ENCODE measurements at places on chromosomes 3 and 15. TPM values are rescaled to one million over a fixed set of nuclear protein-coding genes. Genes with fewer than 3 reads are reported as not detected.

The CPNE4 gene
- total RNA-seq, result not detected

The ZNF774 gene
- total RNA-seq, result 1.1 TPM

The EFCAB12 gene
- total RNA-seq, result 0.12 TPM

The GHSR gene
- not detected for total RNA-seq

- DNase-seq, result peak; percentile 79
Observed at GRCh38 chr15:77440378-77440999, 19.8 kb downstream of the HMG20A start.

GRCh38 chr3:125220727-125221429, 8.3 kb upstream of the SLC12A8 start:
- no peak for DNase-seq

DNA sequence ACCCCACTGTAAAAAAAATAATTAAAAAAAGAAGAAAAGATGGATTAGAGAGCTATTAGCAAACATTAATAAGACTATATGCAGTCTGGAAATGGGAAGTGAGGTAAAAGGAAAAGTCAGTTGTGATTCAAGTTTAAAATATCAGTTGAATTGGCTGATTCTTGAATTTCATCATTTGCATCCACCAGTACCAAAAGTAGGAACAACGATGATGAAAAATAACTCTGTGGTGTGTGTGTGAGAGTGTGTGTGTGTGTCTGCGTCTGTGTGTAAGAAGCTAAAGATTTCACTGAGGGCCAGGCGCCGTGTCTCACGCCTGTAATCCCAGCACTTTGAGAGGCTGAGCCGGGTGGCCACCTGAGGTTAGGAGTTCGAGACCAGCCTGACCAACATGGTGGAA, 56.0 kb upstream of the SLC4A7 start:
- no peak for DNase-seq

GRCh38 chr3:126521122-126521891, 2.6 kb upstream of the CHST13 start:
- DNase-seq, result no peak

GRCh38 chr3:4889896-4890295, 89.3 kb upstream of the BHLHE40 start:
- no peak for DNase-seq

DNA sequence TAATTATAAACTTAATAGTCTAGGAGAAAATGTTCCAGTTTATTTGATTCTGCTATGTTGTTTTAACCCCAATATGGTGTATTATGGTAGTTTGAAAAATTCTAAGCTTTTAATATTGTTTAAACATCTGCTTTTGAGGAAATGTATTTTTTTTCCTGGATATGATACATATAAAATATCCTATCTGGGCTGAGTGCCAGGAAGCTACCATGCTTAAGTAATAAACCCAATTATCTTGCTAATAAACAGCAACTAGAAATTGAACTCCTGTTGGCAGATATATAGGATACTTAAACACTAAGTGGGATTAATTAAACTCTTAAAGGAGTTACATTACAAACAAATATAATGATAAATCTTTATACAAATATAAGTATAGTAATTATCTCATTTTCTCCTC, 293.7 kb upstream of the GRM7 start:
- no peak for DNase-seq

GRCh38 chr3:152183473-152183872, 85.3 kb upstream of the MBNL1 start:
- DNase-seq, result peak; percentile 51

- peak; percentile 47 for DNase-seq
Observed at GRCh38 chr3:44845528-44846520, 15.9 kb upstream of the TMEM42 start.

Measured in PC-3 (cell line).